ENCODE measurements at places on chromosomes 6 and 20.

- DNase-seq: no peak
Measured at GRCh38 chr6:110068592-110068967, 90.5 kb downstream of the GPR6 start.

DNA sequence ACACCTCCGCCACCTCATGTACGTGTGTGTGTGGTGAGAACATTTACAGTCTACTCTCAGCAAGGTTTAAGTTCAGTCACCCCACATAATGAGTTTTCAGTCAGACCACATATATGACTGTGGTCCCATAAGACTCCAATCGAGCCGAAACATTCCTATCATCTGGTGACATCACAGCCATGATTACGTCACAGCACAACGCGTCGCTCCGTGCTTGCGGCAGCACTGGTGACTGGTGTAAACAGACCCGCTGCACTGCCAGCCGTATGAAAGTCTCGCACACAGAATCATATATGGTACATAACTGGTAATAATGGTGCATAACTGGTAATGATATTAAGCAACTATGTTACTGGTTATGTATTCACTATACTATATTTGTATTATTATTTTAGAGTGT is 150.7 kb downstream of the DLL1 start:
- no peak for DNase-seq

DNA sequence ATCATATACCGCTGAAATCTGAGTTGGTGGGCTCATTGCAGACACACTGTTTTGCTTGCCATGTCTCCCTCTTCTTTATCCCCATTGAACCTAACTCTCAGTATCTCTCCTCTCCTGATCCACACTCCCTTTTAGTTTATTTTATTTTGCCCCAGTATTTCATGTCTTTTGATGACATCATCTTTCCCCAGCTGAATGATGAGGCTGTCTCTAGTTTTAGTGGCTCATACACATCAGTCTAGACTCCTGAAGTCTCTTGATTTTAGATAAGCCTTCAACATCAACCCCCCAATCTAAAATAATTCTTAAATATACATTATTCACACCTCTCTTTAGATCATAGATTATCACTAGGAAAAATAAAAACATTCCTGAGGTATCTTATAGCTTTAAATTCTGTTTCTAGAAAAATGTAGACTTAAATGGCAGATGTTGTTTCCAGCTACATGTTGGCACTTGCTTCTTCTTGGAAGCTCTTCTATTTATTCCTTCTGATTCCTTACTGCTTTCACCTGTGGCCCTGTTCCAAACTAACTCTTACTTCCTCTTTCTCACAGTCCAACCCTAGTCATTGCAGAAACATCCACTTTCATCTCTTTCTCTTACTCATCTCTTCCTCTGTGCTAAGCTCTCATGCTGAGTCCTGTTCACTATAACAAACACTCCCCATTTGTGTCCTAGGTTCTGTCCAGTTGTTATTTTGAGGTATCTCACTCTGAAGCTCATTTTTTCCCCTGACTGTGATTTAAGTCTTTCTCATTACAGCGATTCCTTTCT is 191.9 kb upstream of the SLC35B3 start:
- DNase-seq: no peak

DNA sequence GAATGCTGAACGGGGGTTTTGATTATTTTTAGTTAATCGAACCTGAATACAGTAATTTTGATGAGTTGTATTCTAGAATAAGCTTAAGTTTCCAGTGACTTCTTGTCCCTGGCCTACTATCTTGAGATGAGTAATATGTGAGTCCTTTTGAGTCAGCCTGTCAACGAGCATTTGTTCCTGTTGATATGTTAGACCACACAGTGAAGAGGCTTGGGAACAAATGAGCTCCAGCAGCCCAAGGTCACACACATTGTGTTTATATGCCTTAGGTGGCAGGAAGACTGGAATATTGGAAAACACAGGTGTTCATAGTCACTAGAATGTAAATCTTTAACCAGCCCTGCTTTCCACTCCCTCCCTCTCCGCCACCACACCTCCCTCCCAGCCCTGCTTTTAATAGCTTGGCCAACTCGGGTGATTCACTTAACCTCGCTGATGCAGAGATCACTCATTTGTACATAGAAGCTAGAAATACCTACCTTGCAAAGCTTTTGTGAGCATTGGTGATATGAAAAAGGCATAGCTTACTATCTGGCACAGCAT is 9.1 kb downstream of the SMPDL3A start:
- no peak for DNase-seq

- no peak for DNase-seq
Measured at GRCh38 chr6:111922454-111923297, 49.4 kb upstream of the FYN start.

GRCh38 chr20:50872560-50873425 is 58.4 kb downstream of the ADNP start:
- no peak for DNase-seq

- no peak for DNase-seq
Measured at GRCh38 chr6:148405894-148406293, 63.3 kb downstream of the SASH1 start.

DNA sequence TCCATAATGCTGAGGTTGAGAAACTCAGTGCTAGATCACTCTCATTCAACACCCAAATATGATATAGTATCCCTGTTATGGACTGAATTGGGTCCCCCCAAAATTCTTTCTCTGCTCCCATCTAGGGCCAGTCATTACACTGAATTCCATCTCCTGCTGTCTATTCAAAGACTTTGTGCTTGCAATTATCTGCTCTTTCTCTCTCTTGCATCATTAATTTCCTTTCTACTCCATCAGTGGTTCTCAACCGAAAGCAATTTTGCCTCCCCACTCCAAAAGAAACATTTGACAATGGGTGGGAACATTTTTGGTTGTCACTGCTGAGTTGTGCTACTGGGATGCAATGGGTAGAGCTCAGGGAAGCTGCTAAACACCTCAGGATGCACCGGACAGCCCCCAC is 271.5 kb upstream of the CDYL start:
- DNase-seq: no peak

GRCh38 chr6:155872961-155873360 is 417.3 kb upstream of the NOX3 start:
- DNase-seq: no peak

DNA sequence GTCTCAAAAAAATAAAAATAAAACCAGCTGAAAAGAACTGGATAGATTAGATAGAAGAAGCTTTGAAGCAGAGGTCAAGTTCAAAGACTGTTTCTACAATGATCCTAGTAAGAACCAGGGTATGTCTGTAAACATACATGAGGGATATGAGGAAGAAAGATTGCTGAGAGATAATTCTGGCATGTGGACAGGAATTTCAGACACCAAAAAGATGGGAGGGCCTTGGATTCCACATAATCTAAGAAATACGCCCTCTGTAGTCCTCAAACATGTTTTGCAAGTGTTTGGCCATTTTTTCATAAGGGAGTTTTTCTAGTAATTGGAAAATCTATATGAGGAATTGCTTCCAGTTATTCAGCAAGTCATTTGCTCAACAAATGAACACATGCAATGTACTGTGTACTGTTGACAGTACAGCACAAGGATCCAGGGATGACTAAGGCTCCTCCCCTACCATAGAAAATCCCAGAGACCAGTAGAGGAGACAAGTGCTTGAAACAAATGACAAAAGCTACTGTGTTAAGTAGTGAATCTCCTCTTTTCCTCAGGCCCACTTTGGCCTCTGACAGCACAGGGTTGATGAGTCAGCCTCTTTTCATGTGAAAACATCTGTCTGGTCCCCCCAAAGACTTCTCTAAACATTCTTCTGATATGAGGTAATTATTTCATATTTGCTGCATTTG is 795.9 kb downstream of the MAFB start:
- no peak for DNase-seq

DNA sequence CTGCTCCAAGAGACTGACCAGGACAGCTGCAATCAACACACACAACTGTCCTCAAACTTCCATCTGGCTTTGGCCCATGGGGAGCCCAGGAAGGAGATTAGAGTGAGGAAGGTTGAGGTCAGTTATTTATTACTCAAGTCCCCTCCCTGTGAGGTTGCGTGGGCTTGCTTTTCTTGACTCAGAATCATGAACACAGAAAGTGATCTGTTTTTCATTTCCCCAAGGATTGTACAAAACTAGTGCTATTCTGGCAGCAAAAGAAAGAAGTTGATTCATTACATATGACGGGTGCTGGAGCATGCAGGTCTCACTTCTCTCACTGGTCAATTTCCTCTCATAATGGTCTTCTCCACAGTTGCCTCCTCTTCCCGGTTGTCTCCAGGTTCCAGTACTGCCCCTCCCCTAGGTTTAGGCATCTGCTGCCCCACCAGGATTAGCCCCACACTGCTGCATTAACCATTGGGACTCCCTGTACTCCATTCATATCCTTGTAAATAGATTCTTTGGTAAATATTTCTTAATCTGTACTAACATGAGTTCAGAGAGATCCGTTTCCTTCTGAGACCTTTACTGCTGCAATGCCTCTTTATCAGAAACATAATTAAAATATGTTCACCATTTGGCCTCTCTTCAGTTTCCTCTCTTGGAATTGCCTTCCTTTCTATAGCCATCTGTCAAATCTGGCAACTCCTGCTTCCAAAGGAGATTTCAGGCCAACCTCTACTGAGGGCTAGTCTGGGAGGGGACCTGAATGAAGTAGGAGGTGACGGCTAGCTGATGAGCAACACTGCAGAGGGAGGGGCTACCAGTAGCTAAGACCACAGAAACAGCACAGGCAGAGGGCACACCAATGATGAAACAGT is 888.8 kb downstream of the QKI start:
- no peak for DNase-seq
